ENCODE measurements at places on chromosomes 12 and 14.
A peak's percentile ranks its signal among the peaks of the same experiment; 100 is the strongest.

DNA sequence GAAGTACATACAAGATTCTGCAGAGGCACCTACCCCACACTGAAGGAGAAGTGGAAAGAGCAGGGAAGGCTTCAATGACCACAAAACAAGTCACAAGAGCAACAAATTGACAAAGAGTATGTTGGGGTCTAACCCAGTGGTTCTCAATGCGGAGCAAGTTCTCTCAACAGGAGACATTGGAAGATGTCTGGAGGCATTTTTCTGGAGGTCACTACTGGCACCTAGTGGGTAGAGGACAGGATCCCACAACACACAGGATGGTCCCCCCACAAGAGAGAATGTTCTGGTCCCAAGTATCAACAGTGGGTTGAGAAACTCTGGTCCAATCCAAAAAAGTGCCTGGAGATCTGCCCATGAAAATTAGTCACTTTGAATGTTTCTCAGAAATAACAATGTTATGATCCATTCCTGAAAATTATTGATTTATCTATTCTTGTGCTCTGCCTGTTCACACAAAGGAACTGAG is 3.4 kb downstream of the SSH1 start:
- DNase-seq: no peak

DNA sequence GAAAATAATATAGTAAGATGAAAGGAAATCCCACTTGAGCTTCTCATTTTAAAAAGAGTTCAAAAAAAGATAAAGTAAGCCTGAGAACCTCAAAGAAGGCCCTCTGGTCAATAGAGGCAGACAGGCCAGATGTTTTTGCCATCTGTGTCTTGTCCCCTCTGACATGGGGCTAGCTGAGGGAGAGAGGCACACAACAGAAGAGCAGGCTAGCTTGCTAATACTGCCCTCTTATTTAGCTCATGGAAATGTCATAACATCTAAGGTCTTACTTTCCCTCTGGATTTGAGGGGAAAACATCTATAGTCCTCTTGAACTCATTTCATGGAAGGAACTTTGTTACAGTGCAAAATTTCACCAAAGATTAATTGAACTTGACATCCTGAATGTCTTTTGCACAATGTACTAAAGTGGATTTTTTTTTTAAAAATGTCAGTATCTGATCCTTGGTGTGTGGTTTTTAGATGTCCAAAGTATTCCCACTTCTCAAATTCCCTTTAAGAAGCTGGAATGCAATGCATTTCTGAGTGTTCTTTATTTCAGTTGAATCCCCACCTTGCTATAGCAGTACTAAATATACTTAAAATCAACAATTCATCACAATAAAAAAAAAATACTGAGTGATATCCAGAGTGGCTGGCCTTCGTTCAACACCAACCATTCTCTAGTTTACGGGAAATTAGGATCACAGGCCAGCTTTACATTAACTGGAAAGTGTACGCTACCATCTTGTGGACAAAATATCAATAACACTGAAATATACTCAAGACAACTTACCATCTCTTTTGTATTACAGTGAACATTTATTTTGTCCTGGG is 176.7 kb downstream of the PAH start:
- DNase-seq: no peak

GRCh38 chr12:110858848-110859247 is 12.1 kb downstream of the CCDC63 start:
- no peak for DNase-seq

DNA sequence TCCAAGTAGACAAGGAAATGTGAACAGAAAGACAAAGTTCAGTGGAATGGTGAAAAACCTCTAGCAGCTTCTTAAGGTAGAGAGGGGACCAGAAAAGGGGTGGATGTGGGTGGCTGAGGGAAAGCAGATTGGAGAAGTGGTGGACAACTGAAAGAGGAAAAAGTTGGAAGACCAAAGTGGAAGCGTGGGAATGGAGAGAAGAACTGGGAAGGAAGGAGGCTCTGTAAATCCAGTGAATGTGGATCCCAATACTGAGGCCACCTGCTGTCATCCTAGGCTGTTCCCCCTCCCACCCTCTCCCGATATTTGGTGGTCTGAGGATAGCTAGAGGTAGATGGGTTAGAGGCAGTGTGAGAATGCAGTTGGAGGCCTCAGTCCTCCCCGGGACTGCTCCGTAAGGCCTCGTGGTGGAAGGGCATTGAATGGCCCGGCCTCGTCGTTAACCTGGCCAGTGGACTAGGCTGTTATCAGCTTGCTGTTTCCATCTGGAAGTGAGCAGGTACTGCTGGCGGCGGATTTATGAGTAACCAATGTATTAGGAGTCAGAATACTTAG is 822 bp upstream of the POU6F1 start:
- DNase-seq: no peak

DNA sequence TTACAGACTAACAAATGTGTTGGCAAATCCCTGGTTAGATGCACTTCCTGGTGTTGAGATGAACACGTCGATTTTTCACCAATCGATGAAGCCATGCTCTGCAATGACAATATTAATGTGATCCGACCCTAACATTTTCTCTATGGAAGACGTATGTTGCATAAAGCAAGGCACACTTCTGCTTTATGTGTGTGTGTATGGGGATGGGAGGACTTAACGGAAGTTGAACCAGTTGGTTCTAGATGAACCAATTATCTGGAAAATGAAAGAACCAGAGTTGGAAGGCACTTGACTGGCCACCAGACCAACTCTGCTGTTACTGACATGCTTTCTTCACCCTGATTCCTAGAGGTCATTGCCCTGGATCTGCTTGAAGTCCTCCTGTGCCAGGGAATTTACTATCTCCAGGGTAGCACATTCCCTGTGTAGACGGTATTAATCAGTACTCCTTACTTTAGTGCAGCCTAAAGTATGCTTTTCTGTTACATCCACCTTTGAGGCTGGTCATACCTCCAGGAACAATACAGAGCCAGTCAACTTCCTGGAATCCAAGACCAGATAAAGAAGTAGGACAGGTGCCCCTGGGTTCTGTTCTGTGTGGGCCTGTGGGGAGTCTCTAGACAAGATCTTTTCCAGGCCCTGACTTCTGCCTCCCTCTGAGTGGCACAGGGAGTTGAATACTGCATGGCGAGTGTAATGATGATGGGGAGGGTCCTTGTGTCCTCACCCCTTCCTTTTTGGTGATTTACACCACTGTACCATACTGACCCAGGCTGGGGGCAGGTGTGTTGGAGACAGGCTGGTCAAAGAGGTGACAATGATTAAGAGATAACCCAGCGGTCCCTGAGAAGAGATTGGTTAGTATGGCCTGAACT is 4.1 kb downstream of the SDR39U1 start:
- no peak for DNase-seq

- no peak for DNase-seq
These were observed 25.0 kb downstream of the SH2B3 start for GRCh38 chr12:111430433-111431353.

DNA sequence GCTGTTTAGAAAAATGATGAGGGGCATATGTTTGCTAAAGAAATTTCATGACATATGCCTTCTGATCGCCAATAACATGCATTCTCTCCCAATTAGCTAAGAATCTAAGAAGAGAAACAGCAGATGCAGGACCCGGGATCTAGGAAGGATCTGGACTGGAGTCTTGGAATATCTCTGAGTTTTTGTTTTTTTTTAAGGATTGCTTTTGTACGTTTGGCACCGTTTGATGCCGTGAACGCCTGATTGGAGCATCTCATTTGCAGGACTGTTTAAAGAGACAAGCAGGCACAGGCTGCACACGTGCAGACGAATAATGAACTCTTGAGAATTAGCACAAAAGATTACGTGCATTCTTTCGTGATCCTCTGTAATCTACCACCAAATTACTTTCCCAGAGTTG is 13.6 kb downstream of the EML1 start:
- no peak for DNase-seq

- DNase-seq: no peak
These were observed 162.8 kb upstream of the TBX3 start for GRCh38 chr12:114846771-114847170.

DNA sequence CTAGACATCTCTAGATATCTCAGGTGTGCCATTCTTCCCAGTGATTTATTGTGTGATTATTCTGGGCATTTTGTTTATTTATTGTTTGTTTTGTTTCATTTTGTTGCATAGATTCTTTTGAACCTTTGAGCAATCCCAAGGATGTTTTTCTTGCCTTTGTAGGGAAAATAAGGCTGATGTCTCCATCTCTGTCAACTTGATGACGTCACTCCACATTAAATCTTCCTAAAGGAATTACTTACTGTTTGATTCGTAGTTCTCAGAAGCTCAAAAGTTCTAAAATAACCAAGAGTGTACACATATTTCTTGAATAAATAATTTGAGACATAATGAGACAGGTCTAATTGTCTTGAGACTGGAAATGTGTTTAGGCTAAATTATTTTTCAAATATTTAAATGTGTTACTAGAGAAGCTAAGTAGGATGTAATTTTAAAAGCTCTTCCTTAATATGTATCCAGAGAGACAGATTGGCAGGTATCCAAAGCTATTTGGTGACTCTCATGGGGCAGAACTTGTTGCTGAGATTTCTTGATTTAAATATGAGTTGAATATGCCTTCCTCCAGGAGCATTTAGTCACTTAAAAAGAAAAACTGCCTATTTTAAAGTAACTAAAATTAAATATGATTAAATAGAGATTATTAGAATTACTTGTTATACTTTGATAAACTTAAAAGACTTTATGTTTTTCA is 128.7 kb downstream of the CNTN1 start:
- no peak for DNase-seq

DNA sequence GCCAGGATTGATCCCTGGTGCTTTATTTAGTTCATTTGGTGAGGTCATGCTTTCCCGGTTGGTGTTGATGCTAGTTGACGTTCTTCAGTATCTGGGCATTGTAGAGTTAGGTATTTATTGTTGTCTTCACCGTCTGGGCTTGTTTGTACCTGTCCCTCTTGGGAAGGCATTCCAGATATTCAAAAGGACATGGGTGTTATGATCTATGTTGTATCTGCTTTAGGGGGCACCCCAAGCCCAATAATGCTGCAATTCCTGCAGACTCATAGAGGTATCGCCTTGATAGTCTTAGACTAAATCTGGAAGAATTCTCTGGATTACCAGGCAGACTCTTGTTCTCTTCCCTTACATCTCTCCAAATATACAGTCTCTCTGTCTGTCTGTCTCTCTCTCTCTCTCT is 42.1 kb downstream of the AK7 start:
- no peak for DNase-seq

GRCh38 chr14:76312821-76313220 is 63.1 kb upstream of the ESRRB start:
- no peak for DNase-seq

- no peak for DNase-seq
These were observed 522.0 kb upstream of the SEL1L start for GRCh38 chr14:82055515-82056115.

DNA sequence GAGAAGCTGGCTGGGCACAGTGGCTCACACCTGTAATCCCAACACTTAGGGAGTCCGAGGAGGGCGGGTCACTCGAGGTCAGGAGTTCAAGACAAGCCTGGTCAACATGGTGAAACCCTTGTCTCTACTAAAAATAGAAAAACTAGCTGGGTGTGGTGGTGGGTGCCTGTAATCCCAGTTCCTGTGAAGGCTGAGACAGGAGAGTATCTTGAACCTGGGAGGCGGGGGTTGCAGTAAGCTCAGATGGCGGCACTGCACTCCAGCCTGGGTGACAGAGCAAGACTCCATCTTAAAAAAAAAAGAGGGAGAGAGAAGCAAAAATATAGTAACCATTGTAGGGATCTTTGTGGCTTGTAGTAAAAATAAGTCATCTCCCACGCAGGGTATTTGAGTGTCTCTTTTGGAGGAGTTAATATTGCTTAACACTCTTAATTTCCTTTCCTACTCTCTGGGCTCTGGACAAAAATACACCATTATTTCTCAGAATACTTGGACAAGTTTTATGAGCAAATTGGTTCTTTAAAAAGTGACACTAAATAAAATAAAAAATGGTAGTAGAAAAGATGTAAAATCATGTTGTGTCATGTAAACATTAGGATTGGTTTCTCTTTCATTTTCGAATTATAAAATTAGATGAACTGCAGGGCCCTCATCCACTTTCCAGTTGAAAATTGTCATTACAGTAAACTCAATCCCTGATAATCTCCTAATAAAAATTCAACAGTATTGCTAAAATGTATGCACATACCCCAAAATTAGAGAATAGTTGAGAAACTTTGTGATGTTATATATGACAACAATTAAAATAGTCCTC is 61.1 kb upstream of the C12orf71 start:
- no peak for DNase-seq

GRCh38 chr12:44367916-44368315 is 508.2 kb downstream of the NELL2 start:
- DNase-seq: no peak

GRCh38 chr12:77746096-77746495 is 84.6 kb upstream of the NAV3 start:
- peak; percentile 51 for DNase-seq

- no peak for DNase-seq
These were observed 21.6 kb upstream of the ABCC9 start for GRCh38 chr12:21962821-21963220.

- DNase-seq: no peak
These were observed 24.3 kb downstream of the RERG start for GRCh38 chr12:15196678-15197505.

DNA sequence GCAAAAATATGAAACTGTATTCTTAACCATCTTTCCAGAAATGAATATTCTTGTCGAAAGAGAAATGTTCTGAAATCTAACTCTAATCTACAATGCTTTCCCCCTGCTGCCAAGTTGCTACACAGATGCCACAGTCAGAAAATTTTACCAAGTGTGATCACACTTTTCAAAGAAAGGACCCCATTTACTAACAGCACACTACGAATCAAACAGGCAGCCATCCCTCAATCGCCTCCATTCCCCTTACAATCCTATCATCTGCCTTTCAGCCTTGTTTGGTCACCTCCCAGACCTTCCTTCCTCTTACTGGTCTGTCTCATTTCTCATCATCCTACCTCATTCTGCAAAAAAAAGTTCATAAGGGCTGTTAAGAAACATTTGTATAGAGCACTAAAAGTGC is 190.1 kb downstream of the MED13L start:
- no peak for DNase-seq

GRCh38 chr12:53419756-53420155 is 3.9 kb upstream of the AMHR2 start:
- DNase-seq: no peak

- no peak for DNase-seq
These were observed 2.0 kb upstream of the CCDC197 start for GRCh38 chr14:93994919-93995682.

DNA sequence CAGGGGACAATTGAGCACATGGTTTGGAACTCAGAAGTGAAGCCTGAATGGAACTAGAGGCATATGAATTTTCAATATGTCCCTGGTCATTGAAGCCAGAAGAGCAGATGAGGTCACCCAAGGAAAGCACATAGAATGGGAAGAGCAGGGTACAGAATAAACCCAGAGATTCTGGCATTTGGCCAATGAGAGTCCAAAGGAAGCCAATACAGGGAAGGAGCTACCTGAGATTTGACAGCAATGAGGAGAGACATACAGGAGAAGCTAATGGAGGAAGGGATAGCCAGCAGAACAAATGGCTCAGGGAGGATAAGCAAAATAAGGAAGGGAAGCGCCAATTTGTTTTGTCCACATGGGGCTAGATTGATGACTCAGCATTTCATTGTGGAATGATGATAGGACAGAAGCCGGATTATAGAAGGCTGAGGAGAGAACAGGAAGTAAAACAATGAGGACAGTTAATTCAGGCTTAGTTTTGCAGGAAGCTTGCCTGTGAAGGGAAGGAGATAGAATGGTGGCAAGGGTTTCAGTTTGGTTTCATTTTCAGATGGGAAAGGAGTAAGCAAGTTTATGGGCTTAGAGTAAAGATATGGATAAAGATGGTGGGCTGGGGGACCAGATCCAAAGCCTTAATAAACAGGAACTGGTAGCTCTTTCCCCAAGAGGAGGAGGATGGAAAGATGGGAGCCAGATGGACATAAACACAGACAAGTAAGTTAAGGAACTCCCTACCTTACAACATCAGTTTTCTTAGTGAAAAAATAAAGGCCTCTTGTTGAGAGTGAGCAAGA is 3.2 kb upstream of the SPTSSA start:
- no peak for DNase-seq

All from NCI-H187 (cell line).